ENCODE measurements at places on chromosomes 1 and 21. TPM values are rescaled to one million over a fixed set of nuclear protein-coding genes. Genes with fewer than 3 reads are reported as not detected.

DNA sequence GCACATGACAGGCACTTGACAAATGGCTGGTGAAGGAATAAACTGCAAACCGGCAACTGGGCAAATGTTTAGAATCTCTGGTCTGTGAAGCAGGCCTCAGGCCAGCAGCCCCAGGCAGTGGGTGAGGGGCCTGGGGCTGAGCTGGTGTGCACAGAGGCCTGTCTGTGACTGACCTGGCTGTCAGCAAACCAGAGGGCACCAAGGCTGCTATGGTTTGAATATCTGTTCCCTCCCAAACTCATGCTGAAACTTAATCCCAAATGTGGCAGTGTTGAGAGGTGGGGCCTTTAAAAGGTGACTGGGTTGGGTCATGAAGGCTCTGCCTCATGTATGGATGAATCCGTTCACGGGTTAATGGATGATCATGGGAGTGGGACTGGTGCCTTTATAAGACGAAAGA is 139.8 kb downstream of the DMRTB1 start:
- H3K27ac ChIP-seq = no peak overlapping the region
- peaks cover 34% of the 10 kb centered on the region for H3K4me1 ChIP-seq
- H3K4me3 ChIP-seq = no peak overlapping the region
- no peaks in the 10 kb centered on the region for H3K27me3 ChIP-seq
- H3K36me3 ChIP-seq = no peaks in the 10 kb centered on the region

DNA sequence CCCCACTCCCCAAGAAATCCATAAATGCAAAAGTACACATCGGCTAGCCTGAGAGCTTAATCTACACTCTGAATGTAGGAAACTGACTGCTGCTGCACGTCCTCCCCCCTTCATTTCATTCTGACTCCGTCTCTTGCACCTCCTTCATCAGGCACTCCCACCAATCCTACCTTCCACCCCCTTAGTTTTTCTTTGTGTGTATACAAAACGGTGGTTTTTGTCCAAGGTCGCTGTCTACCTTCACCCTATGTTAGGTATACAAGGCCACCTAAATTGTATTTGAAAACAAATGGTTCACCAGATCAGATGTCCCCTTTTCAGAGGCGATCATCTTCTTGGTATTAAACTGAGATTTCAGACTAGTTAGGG is 1.9 kb downstream of the WDR26 start:
- peaks cover 13% of the 10 kb centered on the region for H3K36me3 ChIP-seq
- peak overlapping the region; percentile 94 for H3K27ac ChIP-seq
- H3K27me3 ChIP-seq = no peaks in the 10 kb centered on the region
- H3K4me1 ChIP-seq = peaks cover 17% of the 10 kb centered on the region
- no peak for DNase-seq

GRCh38 chr1:184970691-184971161 is 3.6 kb downstream of the NIBAN1 start:
- H3K4me1 ChIP-seq = peaks cover 25% of the 10 kb centered on the region
- H3K27ac ChIP-seq = peak overlapping the region; percentile 23
- peak; percentile 47 for DNase-seq
- H3K4me3 ChIP-seq = no peak overlapping the region
- no peaks in the 10 kb centered on the region for H3K27me3 ChIP-seq

GRCh38 chr1:56908619-56909221 is 54.1 kb downstream of the C8A start:
- H3K4me3 ChIP-seq = no peak overlapping the region
- H3K27ac ChIP-seq = peak overlapping the region; percentile 31
- no peak for DNase-seq
- H3K36me3 ChIP-seq = no peaks in the 10 kb centered on the region
- no peaks in the 10 kb centered on the region for H3K27me3 ChIP-seq
- peaks cover 30% of the 10 kb centered on the region for H3K4me1 ChIP-seq

DNA sequence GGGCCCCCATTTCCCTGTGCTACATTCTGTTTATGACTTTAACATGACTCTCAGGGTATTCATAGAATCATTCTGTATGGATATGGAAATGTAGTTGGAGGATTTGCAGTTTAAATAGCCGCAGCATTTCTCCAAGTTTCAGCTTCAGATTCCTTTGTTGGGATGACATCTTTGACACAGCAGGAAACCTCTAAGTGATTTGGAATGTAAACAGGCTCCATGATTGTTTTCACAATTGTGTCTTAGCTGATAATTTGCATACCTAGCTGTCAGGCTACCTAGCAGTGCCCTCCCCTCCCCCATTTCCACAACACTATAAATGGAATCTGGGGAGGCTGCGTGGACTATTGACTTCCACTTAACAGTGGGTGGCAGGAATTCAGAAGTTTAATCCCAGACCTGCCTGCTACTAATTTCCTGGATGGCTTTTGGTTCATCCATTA is 290.2 kb downstream of the HLX start:
- H3K36me3 ChIP-seq = no peaks in the 10 kb centered on the region
- no peak for DNase-seq

GRCh38 chr1:248793592-248793991 is 32.1 kb downstream of the SH3BP5L start:
- H3K4me3 ChIP-seq = no peak overlapping the region
- no peaks in the 10 kb centered on the region for H3K27me3 ChIP-seq
- H3K4me1 ChIP-seq = no peaks in the 10 kb centered on the region
- H3K27ac ChIP-seq = no peak overlapping the region
- H3K36me3 ChIP-seq = no peaks in the 10 kb centered on the region
- DNase-seq = no peak

DNA sequence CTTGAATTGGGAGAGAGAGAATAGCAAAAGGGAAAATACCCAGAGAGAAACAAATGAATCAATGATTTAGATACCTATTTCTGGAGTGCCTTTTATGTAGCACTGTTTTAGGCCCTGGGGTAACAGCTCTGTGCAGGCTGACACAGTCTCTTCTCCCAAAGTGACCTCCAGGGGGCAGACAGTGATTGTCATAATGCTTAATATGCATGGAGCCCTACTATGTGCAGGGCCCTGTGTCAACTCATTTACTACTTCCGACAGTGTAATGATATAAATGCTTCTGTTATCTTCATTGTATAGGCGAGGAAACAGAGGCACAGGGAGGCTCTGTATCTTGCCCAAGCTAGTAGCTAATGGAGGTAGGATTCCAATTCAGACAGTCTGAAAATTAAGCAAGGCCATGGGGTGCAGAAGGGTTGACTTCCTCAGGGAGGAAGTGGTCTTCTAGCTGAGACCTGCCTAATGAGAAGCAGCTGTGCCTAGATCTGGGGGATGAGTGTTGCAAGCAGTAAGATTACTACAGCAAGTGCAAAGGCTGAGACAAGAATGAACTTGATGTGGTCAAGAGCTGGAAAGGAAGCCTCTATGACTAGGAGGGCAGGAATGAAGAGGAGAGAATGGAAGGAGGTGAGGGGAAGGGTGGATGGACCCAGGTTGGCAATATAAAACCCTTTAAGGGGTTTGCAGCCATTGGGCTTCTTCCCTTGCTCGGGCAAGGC is 16.2 kb upstream of the SERINC2 start:
- H3K4me3 ChIP-seq = no peak overlapping the region
- DNase-seq = no peak
- H3K27me3 ChIP-seq = no peaks in the 10 kb centered on the region
- H3K36me3 ChIP-seq = no peaks in the 10 kb centered on the region

- no peak overlapping the region for H3K27ac ChIP-seq
- no peak for DNase-seq
- no peaks in the 10 kb centered on the region for H3K36me3 ChIP-seq
- no peaks in the 10 kb centered on the region for H3K27me3 ChIP-seq
Observed at GRCh38 chr1:114000406-114000805, 21.1 kb downstream of the OLFML3 start.

LRRIQ3 gene
- total RNA-seq = 0.16 TPM

ADORA1 gene
- not detected for total RNA-seq

FAM43B gene
- not detected for total RNA-seq

Measured in natural killer cell (primary cell).